Activated CD4-positive, alpha-beta T cell treated with anti-CD3 and anti-CD28 coated beads, Interleukin-2, Interleukin-4, amounts not matched to agents 100 ng/mL and 50 ng/mL, durations not matched to agents 16 hours and 8 hours (primary cell): ENCODE measurements at places on chromosomes 16 and 17.
A peak's percentile ranks its signal among the peaks of the same experiment; 100 is the strongest.

- no peak for DNase-seq
These were observed 27.7 kb downstream of the C17orf100 start for GRCh38 chr17:6679241-6679640.

DNA sequence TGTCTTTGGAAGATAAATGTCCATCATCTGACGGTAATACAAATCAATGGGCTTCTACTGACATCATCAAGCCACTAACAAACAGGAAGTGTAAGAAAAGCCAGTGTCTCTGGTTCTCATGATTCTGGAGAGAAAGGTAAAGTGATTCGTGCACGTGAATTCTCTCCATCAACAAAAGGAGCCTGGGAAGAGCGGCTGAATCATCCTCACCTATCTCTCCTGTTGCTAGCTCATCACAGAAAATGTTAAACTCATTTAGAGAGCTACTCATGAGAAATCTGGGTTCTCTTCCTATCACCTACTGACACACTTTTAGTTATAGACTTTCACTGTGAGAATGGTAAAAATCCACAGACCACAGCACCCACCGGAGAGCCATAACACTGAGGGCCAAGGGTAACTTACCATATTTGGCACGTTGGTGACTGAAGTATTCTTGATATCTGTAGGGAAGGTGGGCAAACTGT lies 70.3 kb downstream of the CREBBP start:
- peak; percentile 63 for DNase-seq

DNA sequence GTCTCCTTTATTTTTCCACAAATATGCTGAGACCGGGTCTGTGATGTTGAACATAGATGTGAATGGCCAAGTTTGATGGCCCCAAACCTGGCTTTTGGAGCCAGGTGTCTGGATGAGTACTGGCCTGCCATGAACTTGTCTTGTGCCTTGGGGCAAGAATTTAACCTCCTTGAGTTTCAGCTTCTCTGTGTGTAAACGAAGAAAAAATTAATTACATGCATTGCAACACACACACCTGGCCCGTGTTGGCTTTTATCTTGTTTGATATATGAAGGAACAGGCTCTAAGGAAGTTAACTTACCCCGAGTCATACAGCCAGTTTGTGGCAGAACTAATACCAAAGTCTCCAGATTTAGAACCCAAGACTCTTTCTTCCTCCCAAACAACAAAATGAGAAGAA lies 13.1 kb downstream of the FBXO39 start:
- DNase-seq, result no peak

- DNase-seq, result no peak
These were observed 507 bp downstream of the DYNLRB2 start for GRCh38 chr16:80541306-80541694.

DNA sequence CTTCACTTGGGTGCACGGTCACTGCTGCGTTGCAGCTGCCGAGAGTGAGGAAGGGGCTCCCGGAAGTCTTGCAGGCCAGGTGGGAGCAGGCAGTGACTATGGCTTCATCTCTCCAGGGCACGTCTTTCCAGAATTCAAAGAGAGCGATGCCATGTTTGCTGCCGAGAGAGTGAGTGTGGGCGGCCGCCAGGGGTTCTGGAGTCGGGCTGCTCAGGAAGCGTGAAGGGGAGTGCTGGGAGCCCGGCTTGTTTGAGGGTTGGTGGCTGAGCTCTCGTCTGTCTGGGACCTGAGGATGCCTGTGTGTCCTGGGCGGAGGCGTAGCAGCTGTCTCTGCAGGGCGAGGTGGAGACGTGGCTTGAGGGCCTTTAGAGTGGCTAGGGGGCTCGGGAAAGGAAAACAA lies 6.3 kb downstream of the HGS start:
- no peak for DNase-seq

- peak; percentile 72 for DNase-seq
These were observed 7.5 kb downstream of the SRSF1 start for GRCh38 chr17:57999496-58000017.

DNA sequence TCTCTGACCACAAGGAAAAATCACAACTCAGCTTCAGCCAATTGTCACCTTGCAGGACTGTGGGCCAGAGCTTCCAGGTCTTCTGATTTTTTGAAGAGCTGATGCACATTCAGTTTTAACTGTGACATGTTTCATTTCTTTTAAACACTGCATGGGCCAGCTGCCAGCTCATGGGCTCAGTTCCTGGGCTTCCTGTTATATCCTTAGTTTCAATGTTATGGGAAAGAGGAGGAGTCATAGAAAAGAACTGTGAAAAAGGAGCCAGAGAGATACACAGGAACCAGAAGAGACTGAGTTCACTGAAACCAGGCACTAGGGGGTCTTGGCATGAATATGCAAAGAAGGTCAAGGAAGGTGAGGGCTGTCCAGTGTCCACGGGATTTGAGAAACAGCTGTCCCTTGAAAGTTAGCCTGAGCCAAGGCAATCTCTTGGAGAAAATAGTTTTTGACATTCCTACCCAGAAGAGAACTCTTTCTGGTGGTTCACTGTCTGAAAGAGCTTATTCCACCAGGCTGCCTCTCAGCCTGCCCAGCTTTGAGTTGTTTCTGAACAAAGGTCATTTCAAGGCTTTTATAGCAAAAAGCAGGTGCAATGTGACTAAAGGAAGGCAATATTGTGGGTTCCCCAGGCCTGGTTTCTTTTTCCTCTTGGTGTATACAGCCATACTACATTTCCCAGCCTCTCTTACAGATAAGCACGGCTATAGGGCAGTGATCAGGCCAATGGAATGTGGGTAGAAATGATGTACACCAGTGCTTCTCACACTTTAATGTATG lies 10.5 kb downstream of the PDILT start:
- DNase-seq, result no peak

DNA sequence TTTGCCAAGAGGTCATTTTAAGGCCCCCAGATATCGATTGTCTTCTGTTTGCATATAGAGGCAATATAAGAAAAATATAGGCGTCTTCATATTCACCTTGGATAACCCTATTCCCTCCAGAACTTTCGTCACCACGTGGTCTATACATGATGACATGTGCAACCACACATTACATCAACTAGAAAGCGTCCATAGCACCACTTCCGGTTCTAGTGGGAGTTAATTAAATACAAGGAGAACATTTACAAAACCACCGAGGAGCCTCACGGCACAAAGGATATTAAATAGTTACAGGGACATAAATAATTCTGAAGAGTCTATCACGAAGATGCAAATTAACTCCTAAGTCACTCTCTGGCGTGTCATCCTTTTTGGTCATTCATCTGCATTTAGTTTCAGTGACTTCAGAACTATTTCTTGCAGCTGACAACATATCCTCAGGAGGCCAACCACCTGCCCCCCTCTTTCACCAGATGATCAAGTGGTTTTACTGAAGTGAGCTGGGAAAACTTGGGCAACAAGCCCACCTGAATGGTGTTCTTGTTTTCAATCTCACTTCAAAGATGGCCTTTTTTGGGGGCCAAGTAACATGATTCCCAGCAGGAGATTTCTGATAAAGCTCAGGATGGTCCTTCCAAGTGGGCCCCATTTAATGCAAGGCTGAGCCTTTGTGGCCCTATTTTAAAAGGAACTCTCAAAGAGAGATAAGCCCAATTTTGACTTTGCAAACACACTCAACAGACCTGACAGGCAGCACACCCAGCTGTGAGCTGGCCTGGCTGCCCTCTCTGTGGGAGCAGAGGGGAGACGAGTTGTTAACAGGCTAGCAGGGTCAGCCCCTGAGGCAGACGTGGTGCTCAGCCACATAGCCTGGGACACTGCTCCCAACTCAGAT lies 15.3 kb downstream of the CMTM3 start:
- DNase-seq, result no peak

DNA sequence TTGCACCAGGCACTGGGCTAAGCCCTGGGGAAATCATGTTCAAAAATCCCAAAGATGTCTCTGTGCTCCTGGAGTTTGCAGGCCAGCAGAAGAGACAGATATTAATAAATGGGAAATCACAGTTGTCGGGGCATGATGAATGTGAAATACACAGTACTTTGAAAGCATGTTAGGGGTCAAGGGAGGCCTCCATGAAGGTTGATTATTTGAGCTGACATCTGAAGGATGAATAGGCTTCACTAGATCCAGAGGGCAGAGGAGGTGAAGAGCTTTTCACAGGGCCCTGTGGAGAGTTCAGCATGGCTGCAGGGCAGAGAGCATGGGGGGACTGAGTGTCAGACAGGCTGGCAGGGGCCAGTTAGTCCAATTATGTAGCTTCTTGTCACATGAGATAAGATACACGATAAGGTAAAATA lies 2.6 kb downstream of the ANKRD40CL start:
- no peak for DNase-seq

GRCh38 chr17:75504347-75505151 lies 10.8 kb downstream of the CASKIN2 start:
- DNase-seq, result peak; percentile 29

- peak; percentile 38 for DNase-seq
These were observed 13.9 kb upstream of the KRTAP17-1 start for GRCh38 chr17:41329279-41329948.
